Stimulated activated CD8-positive, alpha-beta memory T cell treated with anti-CD3 and anti-CD28 coated beads, Interleukin-2, amount 100 ng/mL, for 48 hours (primary cell): ENCODE measurements at places on chromosomes 6 and 20.

DNA sequence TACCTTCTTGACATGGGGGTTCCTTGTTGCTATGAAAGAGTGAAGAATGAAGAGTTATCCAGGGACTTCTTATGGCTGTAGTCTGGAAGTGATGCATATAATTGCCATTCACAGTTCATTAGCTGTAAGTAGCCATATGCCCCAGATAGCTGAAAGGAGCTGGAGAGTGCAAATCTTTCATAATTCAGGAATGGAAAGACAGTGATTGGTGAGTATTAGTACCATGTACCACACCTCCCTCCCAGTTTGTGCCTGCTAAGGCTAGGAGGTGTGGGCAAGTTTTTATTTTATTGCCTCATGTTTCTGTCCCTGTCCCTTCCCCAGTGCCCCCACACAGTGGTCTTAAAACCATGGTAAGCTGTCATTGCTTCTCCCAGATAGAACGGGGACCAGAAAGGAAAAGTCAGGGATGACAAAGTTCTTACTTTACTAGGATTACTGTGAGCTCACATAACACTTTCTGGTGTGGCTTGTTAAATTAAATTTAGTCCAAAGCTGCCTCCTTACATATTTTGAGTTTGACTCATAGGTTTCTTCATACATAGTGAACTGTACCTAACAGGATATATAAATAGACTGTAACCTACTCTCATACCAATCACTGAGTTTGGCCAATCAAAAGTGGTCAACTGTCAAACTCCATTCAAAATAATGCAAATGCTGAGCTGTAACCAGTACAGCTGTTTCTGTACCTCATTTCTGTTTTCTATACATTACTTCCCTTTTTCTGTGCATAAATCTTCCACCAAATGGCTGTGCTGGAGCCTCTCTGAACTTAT is 119.4 kb downstream of the RFPL4B start:
- no peak for DNase-seq

- DNase-seq: no peak
Measured at GRCh38 chr20:15610787-15611186, 962.5 kb downstream of the KIF16B start.

DNA sequence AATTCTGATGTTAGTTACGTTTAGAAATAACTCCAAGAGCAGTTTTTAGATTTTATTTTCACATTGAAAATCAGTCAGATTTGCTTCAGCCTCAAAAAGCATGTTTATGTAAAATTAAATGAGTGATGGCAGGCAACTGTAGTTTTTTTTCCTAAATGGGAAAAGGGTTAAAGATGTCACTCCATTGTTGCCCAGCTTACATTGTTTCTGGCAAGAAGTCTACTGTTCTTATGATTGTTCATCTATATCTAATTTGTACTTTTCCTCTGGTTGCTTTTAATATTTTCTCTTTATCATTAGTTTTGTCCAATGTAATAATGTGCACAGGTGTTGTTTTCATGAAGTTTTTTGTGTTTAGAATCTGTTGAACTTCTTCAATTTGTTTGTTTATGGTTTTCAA is 6.7 kb upstream of the TTK start:
- no peak for DNase-seq

GRCh38 chr6:41683273-41683522 is 44.9 kb downstream of the MDFI start:
- DNase-seq: no peak

GRCh38 chr6:35522660-35523658 is 10.3 kb upstream of the TULP1 start:
- peak; percentile 68 for DNase-seq

DNA sequence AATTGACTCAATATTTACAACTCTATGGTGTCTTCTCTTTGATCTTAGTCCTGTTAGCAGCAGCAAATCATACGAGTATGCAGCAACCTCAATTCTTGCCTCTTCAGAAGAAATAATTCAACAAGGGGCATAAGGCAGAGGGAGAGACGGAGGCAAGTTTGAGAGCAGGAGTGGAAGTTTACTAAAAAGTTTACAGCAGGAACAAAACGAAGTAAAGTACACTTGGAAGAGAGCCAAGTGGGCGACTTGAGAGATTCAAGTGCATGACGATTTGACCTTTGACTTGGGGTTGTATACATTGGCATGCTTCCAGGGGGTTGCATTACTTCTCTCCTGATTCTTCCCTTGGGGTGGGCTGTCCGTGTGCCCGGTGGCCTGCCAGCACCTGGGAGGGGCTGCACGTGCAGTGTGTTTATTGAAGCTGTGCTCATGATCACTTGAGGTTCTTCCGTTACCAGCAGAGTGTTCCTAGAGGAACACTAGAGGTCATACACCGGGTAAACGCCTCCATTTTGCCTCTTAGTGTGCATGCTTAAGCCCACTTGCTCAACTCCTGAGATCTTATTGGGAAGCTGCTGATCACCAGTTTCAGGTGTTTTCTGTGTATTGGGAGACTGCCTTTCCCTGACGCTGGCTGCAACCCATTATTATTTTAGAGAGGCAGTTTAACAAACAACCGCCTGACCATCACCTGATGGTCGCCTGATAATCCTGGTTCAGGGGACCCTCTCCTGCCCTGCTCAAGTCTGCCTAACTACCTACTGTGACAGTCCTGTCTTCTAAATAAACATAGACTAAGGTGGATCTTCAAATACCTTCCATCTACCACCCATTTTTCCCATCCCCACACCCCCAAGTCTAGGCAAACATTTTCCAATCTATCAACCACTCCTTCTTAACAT is 172.4 kb upstream of the MYLIP start:
- DNase-seq: no peak

- DNase-seq: no peak
Measured at GRCh38 chr6:98241630-98242029, 592.7 kb upstream of the POU3F2 start.

DNA sequence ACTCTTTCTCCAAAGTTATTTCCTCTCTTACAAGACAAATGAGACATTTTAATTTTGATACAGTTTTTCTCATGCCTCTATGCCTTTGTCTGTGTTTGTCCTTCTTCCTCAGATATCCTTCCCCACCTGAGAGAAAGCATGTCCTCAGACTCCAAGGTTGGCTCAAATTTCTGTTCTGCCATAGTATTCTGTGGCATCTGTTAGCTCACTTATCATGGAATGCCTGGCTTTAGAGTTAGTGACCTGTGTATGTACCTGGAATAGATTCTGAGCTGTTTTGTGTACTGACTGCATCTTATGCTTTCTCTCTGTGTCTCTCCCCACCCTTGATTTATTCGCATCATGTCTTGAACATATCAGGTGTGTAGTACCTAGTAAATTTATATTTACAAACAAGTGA is 90.0 kb downstream of the CENPW start:
- no peak for DNase-seq

DNA sequence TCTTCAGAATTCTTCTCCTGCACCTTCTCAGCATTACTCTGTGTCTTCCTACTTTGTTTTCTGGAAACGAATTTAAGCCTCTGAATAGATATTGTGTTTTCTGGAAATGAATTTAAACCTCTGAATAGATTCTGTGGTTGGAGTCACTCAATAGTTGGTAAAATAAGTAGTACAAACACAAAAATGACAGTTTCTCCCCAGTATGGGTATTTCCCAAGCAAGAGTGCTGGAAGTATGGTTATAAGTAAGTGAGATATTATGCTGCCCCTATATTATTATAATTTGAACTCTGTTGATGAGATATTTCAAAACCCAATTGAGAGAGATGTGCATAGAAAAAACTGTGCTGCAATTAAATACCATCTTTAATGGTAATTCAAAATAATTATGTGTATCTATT is 94.9 kb downstream of the TINAG start:
- no peak for DNase-seq

DNA sequence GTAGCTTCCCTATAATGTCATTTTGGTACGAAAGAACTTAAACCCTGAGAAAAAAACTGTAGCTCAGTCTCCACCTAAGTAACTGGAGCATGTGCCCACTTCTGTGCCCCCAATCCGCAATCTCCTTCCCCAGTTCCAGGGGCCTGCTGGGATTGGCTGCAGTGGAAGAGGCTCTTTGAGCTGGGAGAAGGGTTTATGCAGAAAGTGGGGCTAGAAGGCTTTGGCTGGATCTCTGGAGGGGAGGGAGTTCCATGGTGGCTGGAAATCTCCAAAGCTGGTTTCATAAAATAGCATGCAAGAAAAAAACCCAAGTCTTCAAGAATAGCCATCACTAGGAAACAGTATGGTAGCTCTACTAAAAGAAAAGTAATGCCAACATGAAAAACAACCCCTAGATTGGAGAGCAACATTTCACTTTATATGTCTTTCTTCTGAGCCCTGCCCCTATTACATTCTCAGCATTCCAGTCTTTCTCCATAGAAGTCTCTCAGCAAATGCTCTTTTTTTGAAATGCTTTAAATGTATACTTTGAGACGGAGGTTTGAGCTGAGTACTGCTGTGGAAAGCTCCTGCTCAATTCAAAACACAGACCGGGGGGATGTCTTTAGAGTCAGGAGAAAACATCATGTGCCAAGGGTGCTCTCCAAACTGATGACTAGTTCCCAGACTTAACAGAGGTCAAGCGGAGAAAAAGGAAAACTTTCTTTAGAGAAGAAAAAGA is 36.0 kb upstream of the FOXO3 start:
- DNase-seq: no peak

DNA sequence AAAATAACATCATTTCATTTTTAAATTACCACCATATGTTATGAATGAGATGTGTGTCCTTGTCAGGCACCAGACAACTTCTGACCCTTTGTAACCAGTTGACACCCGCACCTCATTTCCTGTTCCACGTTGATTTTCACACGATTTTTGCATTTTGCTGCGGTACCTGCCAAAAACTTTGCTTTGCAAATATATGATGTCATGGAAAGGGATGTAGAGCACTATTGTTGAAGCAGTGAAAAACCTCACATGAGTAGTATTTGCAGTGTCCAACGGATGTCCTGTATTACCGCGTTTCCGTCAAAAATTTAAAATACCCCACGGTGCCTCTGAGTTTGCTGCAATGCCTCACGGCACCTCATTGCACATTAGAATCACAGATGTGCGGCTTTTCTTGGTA is 115.6 kb downstream of the MTHFD1L start:
- DNase-seq: no peak

GRCh38 chr6:21164768-21165326 is 428.7 kb upstream of the SOX4 start:
- no peak for DNase-seq

DNA sequence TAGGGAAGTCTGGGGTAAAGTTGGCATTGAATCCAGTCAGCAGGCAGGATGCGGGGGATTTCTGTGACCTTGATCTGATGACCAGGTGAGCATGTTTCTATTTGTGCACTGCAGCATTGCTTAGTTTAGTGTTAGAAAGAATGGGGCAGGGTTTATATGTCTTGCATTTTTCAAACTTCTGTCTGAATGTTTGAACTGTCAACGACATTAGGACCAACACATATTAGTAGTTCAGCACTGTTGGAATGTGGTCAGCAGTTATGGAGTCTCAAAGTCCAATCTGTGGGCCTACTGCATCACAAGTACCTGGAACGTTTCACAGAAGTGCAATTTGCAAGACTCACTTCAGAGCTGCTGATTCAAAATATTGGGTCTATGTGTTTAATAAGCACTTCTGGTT is 276.6 kb upstream of the BMP2 start:
- DNase-seq: no peak

DNA sequence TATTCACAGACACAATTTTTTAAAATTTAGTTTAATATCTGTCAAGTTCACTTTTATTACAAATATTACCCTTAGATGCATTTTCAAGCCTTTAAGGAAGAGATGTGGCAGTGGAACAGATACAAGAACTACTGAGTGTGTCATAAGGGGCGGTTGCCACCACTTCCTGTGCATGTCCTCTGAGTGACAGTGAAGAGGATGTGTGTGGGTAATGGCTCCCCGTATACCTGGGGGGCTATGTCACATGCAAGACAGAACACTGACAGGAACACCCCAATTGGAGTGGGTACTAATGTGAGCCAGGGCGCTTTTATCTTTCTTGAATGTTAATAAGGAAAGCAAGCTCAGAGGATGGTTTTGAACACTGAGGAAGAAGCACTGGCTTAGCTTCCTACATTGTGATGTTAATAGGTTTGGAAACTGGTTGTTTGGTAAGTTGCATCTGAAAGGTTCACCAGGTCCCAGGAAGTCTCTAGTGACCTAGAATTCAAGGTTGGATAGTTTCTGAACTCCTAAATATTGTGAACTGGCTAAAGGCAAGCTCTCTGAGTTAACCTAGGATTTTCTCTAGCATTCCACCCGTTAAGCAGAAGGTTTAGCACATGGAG is 83.4 kb upstream of the ASF1A start:
- DNase-seq: peak; percentile 31

- DNase-seq: no peak
Measured at GRCh38 chr6:140051521-140052512, 677.4 kb upstream of the CITED2 start.
